Activated T-cell treated with anti-CD3 and anti-CD28 coated beads, Interleukin-2, amount 50 U/mL, for 48 hours (primary cell): ENCODE measurements at places on chromosomes 7 and 10.

GRCh38 chr7:5088906-5089305, 43.2 kb downstream of the RBAK start:
- DNase-seq, result no peak

GRCh38 chr10:62250594-62251198, 17.9 kb downstream of the RTKN2 start:
- no peak for DNase-seq

- peak; percentile 19 for DNase-seq
Observed at GRCh38 chr10:15719899-15720634, at the start of gene ITGA8. ITGA8 (minus strand) TSS chr10:15719922; CDS start chr10:15719771, 151 bp downstream.

DNA sequence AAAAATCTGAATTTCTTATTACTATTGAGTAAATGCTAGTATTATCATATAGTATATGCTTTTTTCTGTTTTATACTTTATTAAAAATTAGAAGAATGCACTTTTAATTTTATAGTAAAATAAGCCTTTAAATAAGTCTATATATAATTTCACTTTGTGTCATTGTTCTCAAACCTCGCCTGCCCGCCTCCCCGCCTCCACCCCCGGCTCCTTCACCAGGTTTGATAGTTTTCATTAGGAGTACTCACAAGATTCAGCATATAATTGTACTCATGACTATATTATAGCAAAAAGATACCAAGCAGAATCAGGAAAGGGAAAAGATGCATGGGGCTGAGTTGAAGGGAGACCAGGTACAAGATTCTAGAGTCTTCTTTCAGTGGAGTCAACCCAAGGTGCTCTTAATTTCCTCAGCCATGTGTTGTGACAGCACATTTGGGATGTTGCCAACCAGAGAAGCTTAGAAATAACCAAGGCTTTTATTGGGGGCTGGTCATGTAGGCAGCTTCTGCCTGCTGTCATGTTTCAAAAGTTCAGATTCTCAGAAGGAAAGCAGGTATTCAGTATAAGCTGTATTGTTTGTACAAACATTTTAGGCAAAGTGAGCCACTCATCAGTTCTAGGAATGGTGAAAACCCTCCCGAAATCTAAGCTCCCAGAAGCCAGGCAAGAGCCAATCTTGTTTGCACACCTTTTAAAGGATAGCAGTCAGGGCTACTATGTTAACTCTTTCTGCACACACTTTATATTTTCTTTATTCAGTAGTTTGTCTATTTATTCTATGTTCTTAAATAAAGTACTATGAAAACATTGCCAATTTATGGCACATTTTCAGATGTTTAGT, 12.3 kb downstream of the NHLRC2 start:
- no peak for DNase-seq

GRCh38 chr10:11832042-11832441, 8.9 kb downstream of the PROSER2 start:
- DNase-seq, result no peak

GRCh38 chr7:159007364-159007995, 137.2 kb downstream of the VIPR2 start:
- DNase-seq, result no peak

GRCh38 chr7:74271742-74272141, 17.5 kb upstream of the CLIP2 start:
- DNase-seq, result no peak

- DNase-seq, result no peak
Observed at GRCh38 chr7:124318721-124319450, 286.0 kb upstream of the TMEM229A start.

GRCh38 chr7:135121868-135122267, 26.0 kb upstream of the TMEM140 start:
- DNase-seq, result no peak

- no peak for DNase-seq
Observed at GRCh38 chr10:7014721-7015120, 396.1 kb downstream of the SFMBT2 start.

- DNase-seq, result peak; percentile 69
Observed at GRCh38 chr7:155412416-155413253, 45.3 kb upstream of the EN2 start.

DNA sequence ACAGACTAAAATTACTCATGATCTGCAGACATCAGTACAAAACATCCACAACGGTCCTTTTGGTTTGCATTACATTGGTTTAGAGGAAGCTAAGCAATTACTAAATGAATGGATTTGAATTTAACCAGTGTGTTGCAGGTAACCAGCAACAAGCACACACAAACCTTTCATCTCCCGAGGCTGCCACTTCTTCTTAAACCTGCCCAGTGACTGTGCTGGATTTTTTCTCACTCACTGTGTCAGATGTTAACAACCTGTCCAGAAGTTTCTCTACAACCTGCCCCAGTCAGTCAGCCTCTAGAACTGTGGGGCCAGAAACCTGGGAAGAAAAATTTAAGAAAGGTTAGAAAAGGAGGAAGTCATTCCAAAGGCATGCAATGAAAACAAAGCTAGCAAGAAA, 2.4 kb upstream of the MEOX2 start:
- no peak for DNase-seq

DNA sequence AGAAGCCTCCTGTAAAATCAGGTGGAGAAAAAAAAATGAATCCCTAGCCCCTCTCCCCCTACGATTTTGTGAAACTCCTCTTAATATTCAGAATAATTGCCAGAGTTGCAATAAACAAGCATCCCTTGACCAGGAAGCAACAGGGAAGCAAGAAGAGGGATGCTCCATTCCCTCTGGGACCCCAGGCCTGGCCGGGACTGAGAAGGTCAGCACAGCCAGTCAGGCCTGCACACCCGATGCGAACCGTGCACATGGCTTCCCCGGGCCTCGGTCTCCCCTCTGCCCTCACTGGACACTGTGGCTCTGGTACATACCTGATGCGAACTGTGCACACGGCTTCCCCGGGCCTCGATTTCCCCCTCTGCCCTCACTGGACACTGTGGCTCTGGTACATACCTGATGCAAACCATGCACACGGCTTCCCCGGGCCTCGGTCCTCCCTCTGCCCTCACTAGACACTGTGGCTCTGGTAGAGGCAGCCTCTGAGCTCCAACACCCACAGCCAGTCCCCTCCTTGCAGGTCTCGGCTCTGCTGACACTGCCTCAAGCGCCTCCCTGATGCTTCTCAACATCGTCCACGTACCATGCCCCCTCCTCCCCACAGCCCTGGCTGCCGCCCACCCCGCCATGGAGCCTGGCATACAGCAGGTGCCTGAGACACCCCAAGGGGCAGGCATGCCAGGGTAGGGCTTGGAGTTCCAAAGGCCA, 138.6 kb downstream of the DIP2C start:
- no peak for DNase-seq

GRCh38 chr7:141563956-141564623, 12.9 kb downstream of the AGK start:
- peak; percentile 58 for DNase-seq

DNA sequence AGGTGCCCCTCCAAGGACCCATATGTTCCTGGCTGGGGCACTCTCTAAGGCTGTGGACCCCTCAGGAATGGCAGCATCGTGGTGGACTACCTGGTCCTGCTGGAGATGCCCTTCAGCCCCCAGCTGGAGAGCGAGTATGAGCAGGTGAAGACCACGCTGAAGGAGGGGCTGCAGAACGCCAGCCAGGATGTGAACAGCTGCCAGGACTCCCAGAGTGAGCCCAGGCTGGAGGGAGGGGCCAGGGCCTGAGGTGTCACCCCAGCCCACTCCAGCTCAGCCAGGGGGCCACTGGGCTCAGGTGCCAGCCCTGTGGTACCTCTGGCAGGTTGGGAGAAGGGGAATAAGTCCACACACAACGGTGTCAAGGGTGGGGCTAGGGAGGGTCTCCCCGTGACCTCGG, 4.7 kb upstream of the MUC12 start:
- DNase-seq, result no peak

DNA sequence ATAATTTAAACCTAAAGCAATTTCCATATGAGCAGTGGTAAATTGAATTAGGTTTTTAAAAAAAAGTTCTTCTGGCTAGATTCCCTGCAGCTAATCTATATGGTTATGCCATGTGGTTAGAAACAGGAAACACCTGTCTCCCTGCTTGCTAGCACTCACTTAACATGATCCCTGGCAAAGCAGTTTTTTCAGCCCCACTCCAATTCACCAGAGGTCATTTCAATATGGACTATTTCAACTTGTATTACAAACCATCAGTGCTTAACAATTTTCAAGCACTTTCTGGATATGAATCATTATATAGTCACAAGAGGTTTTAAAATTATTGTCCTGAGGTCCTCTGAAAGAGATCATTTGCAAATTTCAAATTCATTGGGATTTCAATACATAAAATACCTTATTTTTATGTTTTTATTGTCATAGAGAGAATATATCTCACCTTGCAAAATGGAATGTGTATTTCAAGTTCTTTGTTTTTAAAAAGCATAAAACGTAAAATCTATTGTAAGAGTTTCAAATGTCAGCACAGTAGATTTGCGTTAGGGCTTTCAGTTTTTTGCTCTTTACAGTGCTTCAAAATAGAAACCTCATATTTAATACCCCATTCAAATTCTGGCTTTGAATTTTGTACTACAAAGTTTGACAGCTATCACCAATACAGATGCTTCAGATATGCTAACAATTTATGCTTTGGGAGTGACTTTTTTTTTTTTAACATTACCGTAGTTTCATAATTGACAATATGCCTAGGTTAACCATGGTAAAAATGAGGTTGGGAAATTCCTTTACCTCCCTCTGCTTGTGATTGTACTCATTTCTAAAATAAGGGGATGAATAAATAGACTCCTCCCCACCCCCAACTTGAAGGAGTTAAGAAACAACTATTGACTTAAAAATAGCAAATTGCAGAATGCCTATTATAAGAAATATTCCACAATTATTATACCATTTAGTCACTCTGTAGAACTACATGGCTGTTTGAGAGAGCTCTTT, 117.5 kb upstream of the HGF start:
- no peak for DNase-seq

DNA sequence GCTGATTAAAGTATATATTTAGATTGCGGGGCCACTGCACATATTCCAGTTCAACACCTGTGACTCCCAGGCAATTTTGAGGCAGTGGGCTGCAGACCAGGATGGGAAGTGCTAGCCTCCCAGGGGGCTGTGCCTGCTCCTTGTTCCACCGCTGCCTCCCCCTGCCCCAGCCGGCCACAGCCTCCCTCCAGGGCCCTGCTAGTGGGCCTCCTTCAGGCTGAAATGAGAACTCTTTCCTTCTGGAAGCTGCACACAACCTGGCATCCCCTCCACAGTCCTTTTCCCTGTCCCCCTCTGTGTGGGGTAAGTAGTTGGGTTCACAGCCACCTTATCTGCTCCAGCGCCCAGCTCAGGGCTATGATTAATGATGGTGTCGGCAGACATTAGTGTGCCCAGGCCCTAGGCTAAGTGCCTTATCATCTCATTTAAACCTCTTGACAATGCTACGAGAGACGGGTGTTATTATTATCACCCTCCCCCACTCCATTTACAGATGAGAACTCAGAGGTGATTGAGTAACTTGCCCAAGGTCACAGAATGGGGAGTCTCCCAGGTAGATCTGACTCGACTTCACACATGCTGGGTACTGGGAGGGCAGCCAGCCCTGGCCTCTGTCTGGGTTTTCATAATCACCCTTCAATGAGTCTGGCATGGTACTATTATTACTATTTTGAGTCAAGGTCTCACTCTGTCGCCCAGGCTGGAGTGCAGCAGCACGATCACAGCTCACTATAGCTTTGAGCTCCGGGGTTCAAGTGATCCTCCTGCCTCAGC, 10.8 kb upstream of the SFRP5 start:
- no peak for DNase-seq

- peak; percentile 60 for DNase-seq
Observed at GRCh38 chr10:101301111-101301731, 52.7 kb upstream of the BTRC start.
